Right lobe of liver (tissue), 6 donors: ENCODE measurements at places on chromosomes 13 and 19. TPM values are rescaled to one million over a fixed set of nuclear protein-coding genes. Genes with fewer than 3 reads are reported as not detected.

The ZNF730 gene
- total RNA-seq, result not detected

The FFAR1 gene
- total RNA-seq, result not detected

The CPB2 gene
- 589 TPM for total RNA-seq

The HSD17B14 gene
- 3.5 TPM for total RNA-seq

The CEACAM20 gene
- not detected for total RNA-seq

The FUT6 gene
- 9.7 TPM for total RNA-seq

The LAIR1 gene
- 2.9 TPM for total RNA-seq

The MTIF3 gene
- total RNA-seq, result 26.5 TPM

The SOX1 gene
- total RNA-seq, result not detected

The HOMER3 gene
- 2.7 TPM for total RNA-seq

The FBXO46 gene
- total RNA-seq, result 6.8 TPM

The TSHZ3 gene
- total RNA-seq, result 1.3 TPM

The LILRB2 gene
- 3.7 TPM for total RNA-seq

GRCh38 chr13:31594056-31594455 lies 145.3 kb upstream of the RXFP2 start:
- H3K27me3 ChIP-seq, result no peaks in the 10 kb centered on the region
- no peak overlapping the region for H3K27ac ChIP-seq
- H3K4me1 ChIP-seq, result no peaks in the 10 kb centered on the region
- no peak overlapping the region for H3K4me3 ChIP-seq
- H3K36me3 ChIP-seq, result no peaks in the 10 kb centered on the region

GRCh38 chr13:97715763-97716162 lies 237.7 kb upstream of the IPO5 start:
- H3K27me3 ChIP-seq, result no peaks in the 10 kb centered on the region
- H3K4me3 ChIP-seq, result no peak overlapping the region
- no peaks in the 10 kb centered on the region for H3K36me3 ChIP-seq
- no peak overlapping the region for H3K27ac ChIP-seq
- no peaks in the 10 kb centered on the region for H3K4me1 ChIP-seq

GRCh38 chr19:11435833-11436313 lies 438 bp downstream of the PRKCSH start:
- peaks cover 11% of the 10 kb centered on the region for H3K4me1 ChIP-seq
- H3K27ac ChIP-seq, result peak overlapping the region; percentile 67
- H3K36me3 ChIP-seq, result peaks cover 39% of the 10 kb centered on the region
- DNase-seq, result no peak
- H3K4me3 ChIP-seq, result peak overlapping the region; percentile 89

DNA sequence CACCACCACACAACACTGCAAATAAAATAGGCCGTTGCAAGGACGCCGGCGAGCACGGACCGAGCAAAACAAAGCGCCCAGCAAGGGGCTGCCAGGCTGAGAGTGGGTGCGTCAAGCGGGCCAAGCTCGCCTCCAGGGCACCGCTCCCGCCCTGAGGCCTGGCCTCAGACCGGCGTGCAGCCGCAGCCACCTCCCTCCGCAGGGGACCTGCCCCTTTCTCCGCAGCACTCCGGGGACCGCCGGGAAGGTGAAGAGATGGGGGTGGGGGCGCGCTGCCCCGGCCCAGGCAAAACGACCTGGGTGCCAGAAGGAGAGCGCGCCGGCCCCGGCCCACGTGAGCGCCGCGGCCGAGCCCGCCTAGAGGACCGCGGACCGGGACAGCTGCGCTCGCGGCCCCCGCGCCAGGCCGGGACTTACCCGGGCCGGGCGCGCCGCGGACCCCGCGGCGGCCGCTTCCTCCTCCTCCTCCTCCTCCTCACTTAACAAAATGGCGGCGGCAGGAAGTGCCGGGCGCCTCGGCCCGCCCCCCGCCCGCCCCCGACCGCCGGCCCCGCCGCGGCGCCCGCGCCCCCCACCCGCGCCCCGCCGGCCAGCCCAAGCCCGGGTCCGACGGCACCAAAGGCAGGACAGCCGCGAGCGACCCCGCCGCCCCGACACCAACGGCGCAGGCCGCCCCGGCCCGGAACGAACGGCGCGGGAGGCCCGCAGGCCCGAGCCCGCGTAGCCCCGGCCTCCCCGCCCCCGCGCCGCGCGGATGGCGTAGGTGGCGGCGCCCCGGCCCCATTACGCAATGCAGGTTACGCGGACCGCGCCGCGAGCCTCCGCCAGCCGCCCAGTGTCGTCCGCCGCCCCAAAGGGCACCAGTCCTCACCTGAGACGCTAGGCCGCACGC lies 674 bp downstream of the BRD4 start:
- H3K4me3 ChIP-seq, result peak overlapping the region; percentile 71
- H3K27me3 ChIP-seq, result no peaks in the 10 kb centered on the region
- H3K4me1 ChIP-seq, result no peaks in the 10 kb centered on the region
- H3K36me3 ChIP-seq, result no peaks in the 10 kb centered on the region
- peak overlapping the region; percentile 90 for H3K27ac ChIP-seq

- H3K27ac ChIP-seq, result peak overlapping the region; percentile 55
- DNase-seq, result peak; percentile 74
- no peaks in the 10 kb centered on the region for H3K36me3 ChIP-seq
- no peak overlapping the region for H3K4me3 ChIP-seq
- no peaks in the 10 kb centered on the region for H3K4me1 ChIP-seq
Measured at GRCh38 chr13:110340812-110341444, 33.8 kb downstream of the COL4A2 start.

GRCh38 chr19:38183251-38183897 lies 40.6 kb downstream of the DPF1 start:
- no peaks in the 10 kb centered on the region for H3K36me3 ChIP-seq
- H3K4me3 ChIP-seq, result no peak overlapping the region
- H3K27me3 ChIP-seq, result no peaks in the 10 kb centered on the region
- no peak for DNase-seq
- H3K4me1 ChIP-seq, result no peaks in the 10 kb centered on the region

DNA sequence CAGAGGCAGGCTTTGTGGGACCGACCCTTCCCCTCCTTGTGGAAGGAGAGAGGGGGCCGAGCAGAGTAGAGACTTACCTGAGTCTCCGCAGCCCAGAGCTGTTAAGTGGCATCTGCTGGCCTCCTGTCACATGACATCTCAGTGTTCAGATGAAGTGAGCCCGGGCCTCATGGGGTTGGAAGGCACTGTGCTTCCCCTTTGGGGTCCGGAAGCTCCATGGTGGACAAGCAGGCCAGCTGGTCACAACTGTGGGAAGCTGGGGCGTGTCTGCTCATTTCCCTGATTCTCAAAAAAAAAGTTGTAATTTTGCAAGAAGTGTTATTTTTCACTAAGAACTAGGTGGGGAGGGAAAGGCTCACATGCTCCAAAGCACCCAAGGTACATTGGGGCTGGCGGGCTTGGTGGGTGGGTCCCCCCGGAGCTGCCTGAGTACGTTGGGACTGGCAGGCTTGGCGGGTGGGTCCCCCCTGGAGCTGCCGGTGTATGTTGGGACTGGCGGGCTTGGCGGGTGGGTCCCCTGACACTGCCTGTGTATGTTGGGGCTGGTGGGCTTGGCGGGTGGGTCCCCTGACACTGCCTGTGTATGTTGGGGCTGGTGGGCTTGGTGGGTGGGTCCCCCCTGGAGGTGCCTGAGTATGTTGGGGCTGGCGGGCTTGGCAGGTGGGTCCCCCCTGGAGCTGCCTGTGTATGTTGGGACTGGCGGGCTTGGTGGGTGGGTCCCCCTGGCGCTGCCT lies 18.2 kb upstream of the DCUN1D2 start:
- DNase-seq, result no peak
- H3K4me3 ChIP-seq, result no peak overlapping the region
- H3K36me3 ChIP-seq, result peaks cover 10% of the 10 kb centered on the region
- no peaks in the 10 kb centered on the region for H3K27me3 ChIP-seq
- no peak overlapping the region for H3K27ac ChIP-seq

DNA sequence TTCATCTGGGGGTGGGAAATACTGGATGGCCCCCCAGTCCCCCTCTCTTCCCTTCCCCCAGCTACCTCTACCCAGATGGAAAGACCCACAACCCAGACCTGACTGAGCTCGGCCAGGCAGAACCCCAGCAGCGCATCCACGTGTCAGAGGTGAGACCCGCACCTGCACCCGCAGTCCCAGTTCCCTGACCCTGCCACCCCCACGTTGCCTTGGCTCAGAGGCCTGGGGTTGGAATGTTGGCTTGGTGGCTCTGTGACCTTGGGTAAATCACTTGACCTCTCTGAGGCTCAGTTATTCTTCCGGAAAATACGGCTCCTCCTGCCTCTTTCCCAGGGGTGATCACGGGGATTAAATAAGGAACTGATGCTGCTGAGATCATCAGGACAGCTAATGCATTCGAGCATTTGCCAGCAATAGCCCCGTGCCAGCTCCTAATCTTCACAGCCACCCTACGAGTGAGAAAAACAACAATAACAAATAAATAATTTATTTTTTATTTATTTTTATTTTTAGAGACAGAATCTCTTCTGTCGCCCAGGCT lies 12.3 kb downstream of the CBLC start:
- no peak for DNase-seq
- H3K4me1 ChIP-seq, result no peaks in the 10 kb centered on the region
- no peak overlapping the region for H3K27ac ChIP-seq
- H3K36me3 ChIP-seq, result peaks cover 2% of the 10 kb centered on the region
- no peak overlapping the region for H3K4me3 ChIP-seq
- no peaks in the 10 kb centered on the region for H3K27me3 ChIP-seq

DNA sequence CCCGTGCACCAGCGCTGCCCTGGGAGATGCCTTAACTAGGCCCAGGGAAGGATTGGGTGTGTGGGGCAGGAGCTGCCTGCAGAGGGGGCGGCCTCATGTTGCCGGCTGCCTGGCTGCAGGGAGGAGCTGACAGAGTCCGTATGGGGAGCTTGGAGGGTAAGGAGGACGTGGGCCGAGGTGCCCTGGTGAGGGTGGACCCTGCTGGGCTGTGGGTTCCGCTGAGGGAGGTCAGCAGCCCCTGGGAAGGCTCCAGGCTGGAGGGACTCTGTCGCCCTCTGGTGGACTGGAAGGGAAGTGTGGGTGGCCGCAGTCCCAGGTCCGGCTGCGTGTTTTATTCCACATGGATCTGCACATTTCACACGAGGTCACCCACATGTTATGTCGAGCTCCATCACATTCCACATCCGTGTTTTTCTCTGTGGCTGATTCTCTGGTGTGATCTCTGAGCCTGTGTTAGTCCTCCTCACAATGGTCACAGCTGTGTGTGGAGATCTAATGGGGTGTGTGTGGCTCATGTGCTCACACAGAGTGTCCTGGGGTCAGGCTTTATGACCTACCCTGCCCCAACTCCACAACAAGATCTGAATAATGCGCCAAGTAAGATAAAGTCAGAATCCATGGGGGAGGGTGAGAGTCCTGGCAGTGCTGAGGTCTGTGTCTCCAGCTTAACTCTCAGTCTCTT lies 1.8 kb upstream of the CEACAM8 start:
- no peaks in the 10 kb centered on the region for H3K4me1 ChIP-seq
- peak; percentile 64 for DNase-seq
- H3K27me3 ChIP-seq, result no peaks in the 10 kb centered on the region
- no peak overlapping the region for H3K27ac ChIP-seq
- no peaks in the 10 kb centered on the region for H3K36me3 ChIP-seq

GRCh38 chr19:53555352-53555751 lies 17.4 kb downstream of the ZNF331 start:
- no peaks in the 10 kb centered on the region for H3K27me3 ChIP-seq
- no peak for DNase-seq
- H3K4me3 ChIP-seq, result no peak overlapping the region
- no peaks in the 10 kb centered on the region for H3K4me1 ChIP-seq
- no peaks in the 10 kb centered on the region for H3K36me3 ChIP-seq
- no peak overlapping the region for H3K27ac ChIP-seq

GRCh38 chr19:30686176-30686820 lies 314.1 kb downstream of the ZNF536 start:
- H3K4me1 ChIP-seq, result no peaks in the 10 kb centered on the region
- H3K27ac ChIP-seq, result no peak overlapping the region
- H3K4me3 ChIP-seq, result no peak overlapping the region
- H3K36me3 ChIP-seq, result no peaks in the 10 kb centered on the region

DNA sequence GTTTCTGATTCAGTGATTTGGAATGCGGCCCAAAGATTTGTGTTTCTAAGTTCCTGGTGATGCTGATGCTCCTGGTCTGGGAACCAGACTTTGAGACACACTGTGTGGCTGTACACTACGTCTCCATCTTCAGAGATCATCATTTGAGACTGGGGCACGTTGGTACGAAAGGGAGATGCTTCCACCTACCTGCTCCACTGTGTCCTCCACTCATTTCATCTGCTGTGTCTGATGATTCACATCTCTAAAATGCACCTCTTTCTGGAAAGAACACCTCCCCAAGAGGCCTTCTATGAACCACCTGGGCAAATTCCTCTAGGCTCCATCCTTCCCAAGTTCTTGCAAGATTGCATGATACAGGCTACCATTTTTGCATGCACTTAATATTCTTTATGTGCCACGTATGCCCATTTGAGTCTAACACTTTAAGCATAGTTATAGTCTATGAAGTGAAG lies 58.6 kb downstream of the ERCC5 start:
- no peak for DNase-seq
- H3K27ac ChIP-seq, result no peak overlapping the region
- H3K36me3 ChIP-seq, result no peaks in the 10 kb centered on the region
- H3K27me3 ChIP-seq, result no peaks in the 10 kb centered on the region
- no peaks in the 10 kb centered on the region for H3K4me1 ChIP-seq

DNA sequence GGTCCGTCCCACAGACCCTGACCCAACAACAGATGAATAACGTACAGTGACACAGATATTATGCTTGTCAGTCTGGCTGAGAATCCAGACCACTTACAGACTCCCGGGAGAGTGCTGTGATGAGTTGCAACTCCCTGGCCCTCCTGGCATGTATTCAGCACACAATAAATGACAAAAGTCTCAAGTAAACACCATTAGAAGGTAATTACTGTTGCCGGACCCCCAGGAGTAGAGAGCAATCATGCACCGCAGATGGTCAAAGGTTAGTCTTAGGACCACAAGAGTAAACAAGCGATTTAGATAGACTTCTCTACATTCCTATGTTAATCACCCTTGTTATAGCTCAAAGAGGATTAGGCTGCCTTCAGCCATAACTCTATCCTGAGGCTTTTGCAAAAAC lies 726.4 kb upstream of the GPC6 start:
- H3K36me3 ChIP-seq, result no peaks in the 10 kb centered on the region
- no peak overlapping the region for H3K27ac ChIP-seq
- no peaks in the 10 kb centered on the region for H3K4me1 ChIP-seq

GRCh38 chr13:53357582-53357981 lies 329.0 kb downstream of the OLFM4 start:
- no peak overlapping the region for H3K27ac ChIP-seq
- DNase-seq, result no peak

- no peak overlapping the region for H3K4me3 ChIP-seq
- H3K4me1 ChIP-seq, result no peaks in the 10 kb centered on the region
- no peak for DNase-seq
- no peak overlapping the region for H3K27ac ChIP-seq
- H3K36me3 ChIP-seq, result no peaks in the 10 kb centered on the region
- H3K27me3 ChIP-seq, result no peaks in the 10 kb centered on the region
Measured at GRCh38 chr19:55273978-55274707, 5.8 kb downstream of the HSPBP1 start.

GRCh38 chr13:33251131-33251661 lies 34.4 kb downstream of the STARD13 start:
- no peak for DNase-seq
- H3K27me3 ChIP-seq, result no peaks in the 10 kb centered on the region
- H3K4me3 ChIP-seq, result no peak overlapping the region
- no peak overlapping the region for H3K27ac ChIP-seq
- H3K36me3 ChIP-seq, result no peaks in the 10 kb centered on the region
- no peaks in the 10 kb centered on the region for H3K4me1 ChIP-seq

GRCh38 chr13:58994777-58995176 lies 1169.0 kb downstream of the DIAPH3 start:
- H3K27me3 ChIP-seq, result no peaks in the 10 kb centered on the region
- no peak for DNase-seq
- H3K4me1 ChIP-seq, result no peaks in the 10 kb centered on the region
- no peak overlapping the region for H3K27ac ChIP-seq

- no peaks in the 10 kb centered on the region for H3K36me3 ChIP-seq
- H3K27me3 ChIP-seq, result no peaks in the 10 kb centered on the region
- DNase-seq, result no peak
- H3K4me1 ChIP-seq, result no peaks in the 10 kb centered on the region
Measured at GRCh38 chr13:109331011-109331433, 455.4 kb downstream of the IRS2 start.

- DNase-seq, result no peak
- H3K27ac ChIP-seq, result peak overlapping the region; percentile 38
- no peaks in the 10 kb centered on the region for H3K27me3 ChIP-seq
Measured at GRCh38 chr13:46183018-46183946, 1.3 kb upstream of the LCP1 start.
